ENCODE measurements at places on chromosomes 2 and 18.

DNA sequence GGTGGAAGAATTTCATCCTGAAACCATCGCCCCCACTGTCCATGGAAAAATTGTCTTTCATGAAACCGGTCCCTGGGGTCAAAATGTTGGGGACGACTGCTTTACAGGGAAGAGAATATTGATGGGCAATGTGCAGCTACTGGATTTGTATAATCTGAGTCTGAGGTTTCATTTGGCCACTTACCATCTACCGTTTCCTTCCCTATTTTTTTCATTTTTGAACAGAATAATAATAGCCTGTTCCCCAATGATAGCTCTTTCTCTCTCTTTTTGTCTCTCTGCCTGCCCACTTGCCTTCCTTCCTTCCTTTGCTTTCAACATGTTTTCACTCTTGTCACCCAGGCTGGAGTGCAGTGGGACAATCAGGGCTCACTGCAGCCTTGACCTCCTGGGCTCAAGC lies 78.3 kb upstream of the TLK1 start:
- no peak for DNase-seq

GRCh38 chr2:67782443-67782842 lies 280.4 kb downstream of the C1D start:
- DNase-seq, result no peak

DNA sequence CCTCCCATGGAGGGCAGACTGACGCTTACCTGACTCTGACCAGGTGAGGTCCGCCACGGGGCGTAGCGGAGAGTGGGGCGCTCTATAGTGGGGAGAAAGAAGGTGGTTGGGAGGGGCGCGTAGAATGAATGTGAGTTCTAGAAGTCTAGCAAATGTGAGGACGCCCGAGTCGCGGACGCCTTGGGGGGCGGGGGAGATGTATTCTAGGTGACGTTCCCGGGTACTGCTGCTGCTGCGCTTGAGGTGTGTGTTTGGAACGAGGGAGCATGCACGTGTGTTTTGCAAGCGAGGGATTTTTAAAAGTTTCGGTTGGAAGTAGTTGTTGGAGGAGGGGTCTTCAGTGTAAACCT lies 758 bp downstream of the RIF1 start:
- DNase-seq, result peak; percentile 61

DNA sequence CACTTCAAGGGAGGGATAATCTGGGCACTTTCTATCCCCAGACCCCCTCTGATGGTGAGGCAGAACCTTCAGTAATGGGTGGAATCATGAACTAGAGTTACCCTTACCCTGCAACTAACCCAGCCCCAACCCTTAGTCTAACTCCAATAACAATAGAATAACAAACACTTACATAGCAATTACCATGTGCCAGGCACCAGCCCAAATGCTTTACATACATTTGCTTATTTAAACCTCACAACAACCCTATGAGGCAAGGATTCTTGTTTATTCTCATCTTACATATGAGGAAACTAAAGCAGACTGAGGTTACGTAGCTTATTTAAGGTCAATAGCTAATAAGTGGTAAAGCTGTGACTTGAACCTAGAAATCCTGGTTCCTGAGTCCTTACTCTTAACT lies 132.8 kb downstream of the CYP26B1 start:
- no peak for DNase-seq

GRCh38 chr18:33169218-33169617 lies 271.3 kb downstream of the CCDC178 start:
- DNase-seq, result no peak

GRCh38 chr18:61554117-61554776 lies 221.0 kb downstream of the CDH20 start:
- DNase-seq, result peak; percentile 48

DNA sequence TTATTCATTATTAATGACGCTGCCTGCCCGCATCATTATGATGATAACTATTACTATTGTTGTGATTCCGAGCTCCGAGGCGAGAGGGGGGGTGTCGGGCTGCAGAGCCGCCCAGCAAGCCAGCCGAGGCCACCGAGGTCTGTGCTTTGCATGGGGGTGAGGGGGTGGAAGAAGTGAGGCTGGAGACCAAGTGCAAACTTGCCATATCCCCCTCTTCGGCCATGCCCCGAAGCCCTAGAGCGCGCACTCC lies 3.6 kb downstream of the BCL11A start:
- DNase-seq, result no peak

GRCh38 chr2:41933585-41934320 lies 114.1 kb upstream of the PKDCC start:
- no peak for DNase-seq

- no peak for DNase-seq
These were observed 21.6 kb downstream of the TIA1 start for GRCh38 chr2:70226781-70227180.

GRCh38 chr2:72958542-72959385 lies 41.4 kb downstream of the EMX1 start:
- DNase-seq, result no peak

GRCh38 chr2:218516614-218517013 lies 51.5 kb downstream of the USP37 start:
- DNase-seq, result peak; percentile 33

DNA sequence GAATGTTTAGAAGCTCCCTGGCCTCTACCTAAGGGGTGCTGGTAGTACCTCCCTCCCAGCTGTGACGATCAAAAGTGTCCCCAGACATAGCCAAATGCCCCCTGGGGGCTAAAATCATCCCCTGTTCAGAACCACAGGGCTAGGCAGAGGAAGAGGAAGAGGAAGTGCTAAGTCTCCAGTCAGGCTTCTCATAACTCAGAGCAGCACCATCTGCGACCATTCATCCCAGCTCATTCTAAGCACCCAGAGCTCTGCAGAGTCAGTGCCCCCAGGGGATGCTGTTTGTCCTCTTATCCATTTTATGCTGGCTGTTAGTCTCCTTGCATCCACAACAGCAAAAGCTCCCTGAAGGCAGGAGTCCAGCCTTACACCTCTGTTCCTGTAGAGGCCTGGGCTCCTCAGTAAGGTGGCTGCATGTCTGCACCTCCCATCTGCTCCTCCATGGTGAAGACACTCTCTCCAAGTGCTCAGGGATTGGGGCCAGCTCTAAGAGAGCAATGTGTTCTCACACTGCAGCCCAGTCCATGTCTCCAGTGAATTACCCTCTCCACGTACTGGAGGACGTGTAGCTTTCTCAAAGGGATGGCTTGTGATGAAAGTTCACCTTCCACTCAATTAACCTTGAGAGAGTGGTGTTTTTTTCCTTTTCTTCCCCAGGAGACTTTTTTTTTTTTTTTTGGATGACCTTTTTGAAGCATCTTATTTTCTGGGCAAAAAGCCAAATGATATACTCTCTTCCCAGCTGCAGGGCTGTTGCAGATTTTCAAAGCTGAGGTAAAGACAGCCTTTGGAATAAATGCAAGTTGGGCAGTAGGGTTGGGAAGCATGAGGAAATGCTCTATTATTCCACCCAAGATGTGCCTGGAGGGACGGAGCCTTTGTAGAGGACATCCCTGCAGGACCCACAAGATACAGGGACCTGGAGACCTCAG lies 158.9 kb upstream of the SLC14A2 start:
- no peak for DNase-seq

GRCh38 chr2:8522687-8523086 lies 159.2 kb upstream of the ID2 start:
- DNase-seq, result peak; percentile 54

DNA sequence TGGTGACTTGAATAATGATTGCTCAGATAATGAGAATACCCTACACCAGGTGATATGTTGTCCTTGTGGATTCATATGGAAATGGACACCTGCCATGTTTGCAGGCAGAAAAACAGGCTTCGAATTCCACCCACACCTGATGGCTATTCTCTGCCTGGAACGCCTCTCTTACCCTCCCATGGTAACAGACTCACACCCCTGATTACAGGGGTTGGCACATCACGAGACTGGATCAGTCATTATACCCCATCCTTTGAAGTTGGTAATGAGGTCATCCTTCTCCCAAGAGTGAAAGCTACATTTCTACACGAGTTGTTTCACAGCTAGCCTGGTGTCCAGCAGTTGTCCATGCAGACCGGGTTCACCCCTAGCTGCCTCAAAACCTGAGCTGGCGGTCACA lies 71.4 kb upstream of the MBOAT2 start:
- no peak for DNase-seq

DNA sequence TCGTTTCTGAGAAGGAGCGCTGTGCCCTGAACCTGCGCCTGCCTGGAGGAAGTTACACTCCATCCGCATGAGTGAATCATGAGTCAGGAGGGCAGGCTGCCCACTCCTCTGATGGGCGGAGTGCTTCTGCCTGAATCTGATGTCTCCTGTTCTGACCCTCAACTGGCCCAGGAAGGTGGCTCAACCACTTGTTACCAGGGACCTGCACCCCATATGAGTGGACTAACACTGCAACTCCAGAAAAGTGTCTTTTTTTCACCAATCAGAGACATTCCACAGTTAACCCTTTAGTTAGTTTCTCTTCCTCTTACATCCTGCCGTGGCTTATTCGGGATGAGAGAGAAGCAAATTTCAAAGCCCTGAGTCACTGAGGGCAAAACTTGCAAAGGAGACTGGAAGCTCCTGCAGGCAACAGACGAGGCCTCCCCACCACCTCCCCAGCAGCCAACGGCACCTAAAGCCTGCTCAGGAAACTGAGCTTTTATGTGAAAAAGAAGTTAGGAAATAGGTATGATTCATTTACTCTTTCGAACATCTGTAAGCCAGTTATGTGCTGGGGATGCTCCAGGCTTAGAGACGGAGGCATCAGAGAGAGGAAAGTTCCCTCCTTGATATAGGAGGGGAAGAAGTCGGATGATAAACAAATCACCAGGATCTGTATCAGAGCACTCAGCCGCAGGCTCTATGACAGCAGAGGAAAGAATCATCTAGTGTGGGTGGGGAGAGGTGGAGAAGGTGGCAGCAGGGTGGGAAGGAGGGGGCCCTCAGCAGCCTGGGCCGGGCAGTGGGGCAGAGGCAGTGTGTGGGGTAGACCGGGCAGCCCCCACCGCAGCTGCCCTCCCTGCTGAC lies 30.9 kb downstream of the MBP start:
- DNase-seq, result peak; percentile 48

GRCh38 chr2:54903736-54904554 lies 146.3 kb downstream of the RTN4 start:
- DNase-seq, result peak; percentile 57

GRCh38 chr2:239772721-239773120 lies 252.4 kb downstream of the NDUFA10 start:
- no peak for DNase-seq

DNA sequence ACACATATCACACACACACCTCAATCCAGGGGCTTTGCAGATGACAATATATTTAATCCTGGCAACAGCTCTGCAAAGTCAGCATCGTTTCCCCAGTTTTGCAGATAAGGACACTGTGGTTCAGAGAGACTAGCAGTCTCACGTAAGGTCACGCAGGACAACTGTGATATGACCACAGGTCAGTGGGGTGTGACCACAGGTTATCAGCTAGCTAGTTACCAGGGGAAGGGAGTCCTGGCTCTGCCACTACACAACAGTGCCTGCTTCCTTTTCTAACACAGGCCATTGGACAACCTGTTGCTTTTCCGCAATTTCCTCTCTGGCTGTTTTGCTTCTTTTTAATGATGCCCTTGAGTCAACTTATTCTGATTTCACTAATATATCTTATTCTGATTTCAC lies 33.3 kb downstream of the RBMS1 start:
- no peak for DNase-seq

GRCh38 chr2:112534826-112535225 lies 7.4 kb upstream of the POLR1B start:
- no peak for DNase-seq

GRCh38 chr2:3065928-3066327 lies 311.7 kb downstream of the EIPR1 start:
- no peak for DNase-seq

GRCh38 chr18:26703170-26703930 lies 155.0 kb upstream of the KCTD1 start:
- no peak for DNase-seq

DNA sequence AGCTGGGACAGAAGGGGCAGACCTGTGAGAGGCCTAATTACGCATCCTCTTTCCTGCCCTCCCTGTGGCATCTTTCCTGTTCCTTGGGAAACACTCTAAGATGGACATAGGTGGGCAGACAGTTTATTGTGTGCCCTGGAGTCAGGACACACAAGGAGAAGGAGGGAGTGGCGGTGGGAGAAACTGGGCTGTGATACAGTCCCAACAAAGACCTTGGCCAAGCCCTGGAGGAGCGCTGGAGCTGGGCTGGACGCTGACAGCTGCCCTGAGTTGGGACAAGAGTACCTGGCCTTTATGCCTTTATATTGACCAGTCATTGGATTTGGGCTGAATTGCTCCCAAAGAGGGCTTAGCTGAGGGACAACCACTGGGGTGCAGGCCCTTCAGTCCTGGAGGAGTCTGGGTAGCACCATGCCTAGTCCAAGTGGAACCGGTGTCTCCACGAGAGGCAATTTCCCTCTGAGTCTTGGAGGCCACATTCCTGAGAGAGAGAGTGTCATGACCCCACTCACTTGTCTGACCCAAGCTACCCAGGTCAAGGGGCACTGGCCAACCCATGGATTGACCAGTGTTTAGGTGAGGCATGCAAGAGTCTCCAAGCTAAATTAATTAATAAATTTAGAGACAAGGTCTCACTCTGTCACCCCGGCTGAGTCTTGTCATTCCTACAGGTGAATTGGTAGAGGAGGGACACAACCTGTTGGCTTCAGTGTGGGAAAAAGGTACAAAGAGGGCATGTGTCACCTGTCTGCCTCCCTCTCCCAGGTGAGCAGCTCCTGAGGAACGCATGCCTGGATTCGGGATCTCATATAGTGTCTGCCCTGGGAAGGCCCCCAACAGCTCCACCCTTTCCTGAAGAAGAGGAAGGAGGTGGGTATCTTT lies 107.1 kb upstream of the ST3GAL5 start:
- DNase-seq, result no peak

DNA sequence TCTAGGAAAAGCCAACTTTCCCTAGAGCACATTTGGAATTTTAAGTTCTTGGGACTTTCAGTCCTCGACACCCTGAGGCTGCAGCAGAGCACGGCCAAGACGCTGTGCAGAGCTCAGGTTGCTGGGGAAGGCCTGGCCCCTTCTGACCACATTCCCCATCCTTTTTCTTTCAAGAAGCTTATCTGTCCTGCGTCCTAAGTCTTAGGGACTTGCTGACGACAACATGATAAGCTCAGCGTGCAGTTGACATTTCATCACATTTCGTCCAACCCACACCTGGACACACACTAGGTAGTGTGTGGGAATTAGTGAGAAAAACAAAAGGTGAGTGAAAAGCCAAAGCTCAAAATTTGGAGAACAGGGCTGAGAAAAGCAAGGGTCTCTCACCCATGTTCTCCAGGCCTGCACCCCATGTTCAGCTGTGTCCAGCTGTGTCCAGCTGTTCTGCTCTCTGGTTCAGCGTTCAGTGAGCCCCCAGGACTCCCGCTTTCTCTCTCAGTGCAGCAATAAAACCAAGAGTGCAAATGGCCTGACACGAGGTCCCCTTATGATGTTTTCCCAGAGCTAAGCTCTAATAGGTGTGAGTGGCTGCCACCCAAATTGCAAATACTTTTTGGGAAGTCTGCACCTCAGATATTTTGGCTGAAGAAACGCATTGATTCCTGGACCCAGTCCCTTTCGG lies 101.9 kb downstream of the RGPD3 start:
- no peak for DNase-seq

- peak; percentile 47 for DNase-seq
These were observed 3.0 kb downstream of the HPCAL1 start for GRCh38 chr2:10305715-10306114.

GRCh38 chr2:172561270-172561669 lies 5.4 kb downstream of the PDK1 start:
- no peak for DNase-seq
